Upper lobe of left lung (tissue), 6 donors: ENCODE measurements at places on chromosomes 7 and 10. TPM values are rescaled to one million over a fixed set of nuclear protein-coding genes. Genes with fewer than 3 reads are reported as not detected.

The VPS37D gene
- 1.1 TPM for total RNA-seq

The EIF3B gene
- 117 TPM for total RNA-seq

- DNase-seq = no peak
- H3K36me3 ChIP-seq = no peaks in the 10 kb centered on the region
- H3K27me3 ChIP-seq = no peaks in the 10 kb centered on the region
- no peak overlapping the region for H3K4me3 ChIP-seq
Observed at GRCh38 chr7:36370046-36370445, 19.6 kb upstream of the ANLN start.

GRCh38 chr10:132616996-132617736, 79.6 kb downstream of the INPP5A start:
- DNase-seq = no peak
- no peak overlapping the region for H3K4me3 ChIP-seq
- H3K36me3 ChIP-seq = no peaks in the 10 kb centered on the region
- H3K4me1 ChIP-seq = peaks cover 3% of the 10 kb centered on the region
- no peak overlapping the region for H3K27ac ChIP-seq
- no peaks in the 10 kb centered on the region for H3K27me3 ChIP-seq

DNA sequence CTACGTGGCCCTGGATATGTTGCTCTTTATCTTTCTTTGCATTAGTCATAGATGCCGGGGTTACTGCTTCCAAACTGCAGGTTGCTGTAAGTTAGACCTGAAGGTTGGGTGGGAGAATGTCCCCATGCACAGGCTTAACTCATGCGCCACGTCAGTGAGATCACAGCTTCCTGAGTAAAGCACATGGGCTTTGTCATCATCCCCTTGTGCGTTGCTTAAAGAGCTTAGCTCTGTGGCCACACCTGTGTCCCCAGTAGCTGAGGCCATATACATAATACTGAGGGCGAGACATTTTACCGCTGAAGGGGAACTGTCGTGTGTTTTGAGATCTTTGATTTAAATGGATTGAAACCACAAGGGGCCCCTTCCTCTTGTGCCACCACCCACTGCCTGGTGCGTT, 45.8 kb upstream of the BTBD16 start:
- no peak overlapping the region for H3K4me3 ChIP-seq
- H3K36me3 ChIP-seq = peaks cover 95% of the 10 kb centered on the region
- no peak overlapping the region for H3K27ac ChIP-seq

DNA sequence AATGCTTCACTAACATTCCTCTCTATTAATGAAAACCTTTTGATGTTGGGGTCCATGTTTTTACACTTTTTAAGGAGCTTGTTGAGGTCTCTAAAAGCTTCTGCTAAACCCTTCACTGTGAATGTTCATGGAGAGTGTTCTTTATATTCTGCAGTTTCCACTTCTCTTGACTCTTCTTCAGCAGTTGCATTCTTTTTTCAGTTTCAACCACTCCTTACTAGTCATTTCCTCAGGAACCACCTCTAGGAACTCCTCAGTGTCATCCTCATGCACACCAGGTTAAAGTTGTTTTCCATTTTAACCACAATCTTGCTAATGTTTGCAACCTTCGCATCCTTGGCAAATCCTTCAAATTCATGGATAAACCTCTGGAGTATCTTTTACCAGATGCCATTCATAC, 821.6 kb downstream of the ANKRD7 start:
- H3K36me3 ChIP-seq = no peaks in the 10 kb centered on the region
- DNase-seq = no peak
- no peak overlapping the region for H3K27ac ChIP-seq
- H3K27me3 ChIP-seq = no peaks in the 10 kb centered on the region
- no peaks in the 10 kb centered on the region for H3K4me1 ChIP-seq

- no peaks in the 10 kb centered on the region for H3K27me3 ChIP-seq
- no peak overlapping the region for H3K27ac ChIP-seq
- peaks cover 10% of the 10 kb centered on the region for H3K4me1 ChIP-seq
- DNase-seq = no peak
- H3K36me3 ChIP-seq = no peaks in the 10 kb centered on the region
Observed at GRCh38 chr7:69770613-69771012, 172.3 kb downstream of the AUTS2 start.

DNA sequence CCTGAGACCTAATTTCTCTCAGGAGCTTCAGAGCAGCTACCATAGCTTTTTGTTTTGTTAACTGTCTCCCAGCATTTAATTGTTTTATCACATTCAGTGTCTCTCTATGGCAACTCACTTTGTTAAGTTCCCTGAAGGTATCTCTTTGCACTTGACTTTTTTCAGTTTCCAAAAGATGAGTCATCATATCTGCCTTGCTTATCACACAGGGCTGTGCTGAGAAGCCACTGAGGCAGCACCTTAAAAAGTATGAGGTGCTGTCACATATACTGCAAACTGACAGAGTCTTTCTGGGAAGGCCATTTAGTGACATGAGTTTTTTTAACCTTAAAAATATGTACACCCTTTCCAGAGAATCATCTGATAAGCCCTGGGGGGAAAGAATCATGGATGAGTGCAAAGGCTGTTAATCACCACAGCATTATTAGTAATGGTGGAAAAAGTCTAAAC, 56.8 kb downstream of the PPP1R3C start:
- no peak overlapping the region for H3K27ac ChIP-seq
- H3K4me3 ChIP-seq = no peak overlapping the region
- H3K27me3 ChIP-seq = no peaks in the 10 kb centered on the region
- no peak for DNase-seq
- H3K4me1 ChIP-seq = no peaks in the 10 kb centered on the region

GRCh38 chr10:65213170-65213569, 1692.0 kb downstream of the REEP3 start:
- H3K27ac ChIP-seq = no peak overlapping the region
- DNase-seq = no peak
- H3K4me1 ChIP-seq = no peaks in the 10 kb centered on the region
- no peak overlapping the region for H3K4me3 ChIP-seq
- no peaks in the 10 kb centered on the region for H3K27me3 ChIP-seq
- no peaks in the 10 kb centered on the region for H3K36me3 ChIP-seq
